Endodermal cell (in vitro differentiated cells): ENCODE measurements at places on chromosomes 1 and 21.

- H3K36me3 ChIP-seq = no peaks in the 10 kb centered on the region
- H3K27ac ChIP-seq = no peak overlapping the region
- H3K4me3 ChIP-seq = no peak overlapping the region
- no peak for DNase-seq
- no peaks in the 10 kb centered on the region for H3K4me1 ChIP-seq
- H3K27me3 ChIP-seq = no peaks in the 10 kb centered on the region
Observed at GRCh38 chr1:166999075-166999474, 10.0 kb downstream of the MAEL start.

- H3K27ac ChIP-seq = peak overlapping the region; percentile 26
- no peak overlapping the region for H3K4me3 ChIP-seq
- DNase-seq = no peak
- H3K36me3 ChIP-seq = no peaks in the 10 kb centered on the region
Observed at GRCh38 chr1:218480137-218480536, 135.0 kb downstream of the TGFB2 start.

DNA sequence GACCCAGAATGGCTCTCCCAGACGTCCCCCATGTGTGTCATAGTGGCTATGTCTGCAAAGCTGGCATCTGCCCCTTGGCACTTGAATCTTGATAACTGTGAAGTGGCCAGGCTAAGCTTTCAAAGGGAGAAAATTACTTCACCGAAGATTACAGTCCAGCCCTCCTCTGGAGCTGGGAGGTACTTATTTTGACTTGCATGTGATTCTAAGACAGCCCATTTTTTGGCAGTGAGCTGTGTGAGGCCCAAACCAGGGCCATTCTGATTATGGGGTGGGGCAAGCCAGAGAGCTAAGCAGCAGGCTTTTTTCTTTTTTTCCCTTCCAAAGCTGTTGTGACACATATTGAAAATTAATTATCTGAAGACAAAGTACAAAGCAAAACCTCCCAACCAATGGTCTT, 42.1 kb upstream of the C8B start:
- no peak overlapping the region for H3K4me3 ChIP-seq
- H3K27ac ChIP-seq = no peak overlapping the region
- no peaks in the 10 kb centered on the region for H3K36me3 ChIP-seq
- H3K4me1 ChIP-seq = peaks cover 8% of the 10 kb centered on the region
- no peak for DNase-seq
- H3K27me3 ChIP-seq = peaks cover 34% of the 10 kb centered on the region

DNA sequence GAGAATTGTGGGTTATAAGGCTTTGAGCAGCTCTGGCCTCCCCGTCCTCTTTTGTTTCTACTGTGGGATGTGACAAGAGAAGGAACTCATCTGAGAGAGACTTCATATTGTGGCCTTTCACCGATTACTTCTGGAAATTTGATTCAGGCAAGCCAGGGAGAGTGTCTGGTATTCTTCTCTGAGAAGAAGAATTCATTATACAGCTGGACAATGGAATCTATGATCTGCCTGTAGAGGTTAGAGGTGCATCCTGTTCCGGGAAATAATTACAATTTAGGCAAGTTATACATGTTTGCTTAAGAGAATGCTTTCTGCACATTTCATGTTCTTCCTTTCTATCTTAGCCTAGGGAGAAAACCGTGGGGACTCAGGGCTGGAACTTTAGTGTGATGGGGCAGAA, 12.8 kb upstream of the RNU1-2 start:
- DNase-seq = no peak
- H3K27me3 ChIP-seq = no peaks in the 10 kb centered on the region
- H3K36me3 ChIP-seq = no peaks in the 10 kb centered on the region
- peak overlapping the region; percentile 16 for H3K27ac ChIP-seq

DNA sequence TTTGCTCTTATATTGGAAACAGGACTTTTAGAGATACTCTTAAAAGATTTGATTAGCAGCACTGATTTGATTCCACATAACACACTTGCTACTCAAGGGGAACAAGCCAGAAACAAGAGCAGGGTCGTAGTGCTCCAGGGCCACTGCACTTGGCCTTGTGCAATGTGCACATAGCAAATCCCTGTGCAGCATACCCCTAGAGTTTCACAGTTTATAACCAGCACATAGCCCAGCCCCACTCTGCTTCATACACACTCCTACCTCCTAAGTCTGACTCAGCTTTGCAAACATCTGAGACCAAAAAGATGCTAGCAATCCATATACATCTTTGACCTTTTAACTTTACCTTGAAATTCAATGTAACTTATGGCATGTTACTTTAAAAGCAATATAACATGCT, 157.6 kb downstream of the VAV3 start:
- no peak overlapping the region for H3K27ac ChIP-seq
- H3K36me3 ChIP-seq = no peaks in the 10 kb centered on the region
- no peak overlapping the region for H3K4me3 ChIP-seq
- H3K4me1 ChIP-seq = no peaks in the 10 kb centered on the region
- no peak for DNase-seq
- no peaks in the 10 kb centered on the region for H3K27me3 ChIP-seq

DNA sequence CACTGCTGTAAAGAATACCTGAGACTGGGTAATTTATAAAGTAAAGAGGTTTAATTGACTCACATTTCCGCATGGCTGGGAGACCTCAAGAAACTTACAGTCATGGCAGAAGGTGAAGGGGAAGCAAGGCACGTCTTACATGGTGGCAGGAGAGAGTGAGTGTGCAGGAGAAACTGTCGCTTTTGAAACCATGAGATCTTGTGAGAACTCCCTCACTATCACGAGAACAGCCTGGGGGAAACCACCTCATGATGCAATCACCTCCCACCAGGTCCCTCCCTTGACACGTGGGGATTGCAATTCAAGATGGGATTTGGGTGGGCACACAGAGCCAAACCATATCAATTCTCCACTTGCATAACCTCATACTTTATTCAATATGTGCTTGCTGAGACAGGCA, 76.6 kb downstream of the GIPC2 start:
- no peaks in the 10 kb centered on the region for H3K4me1 ChIP-seq
- no peak for DNase-seq
- H3K36me3 ChIP-seq = no peaks in the 10 kb centered on the region
- no peaks in the 10 kb centered on the region for H3K27me3 ChIP-seq
- H3K4me3 ChIP-seq = peak overlapping the region; percentile 3

DNA sequence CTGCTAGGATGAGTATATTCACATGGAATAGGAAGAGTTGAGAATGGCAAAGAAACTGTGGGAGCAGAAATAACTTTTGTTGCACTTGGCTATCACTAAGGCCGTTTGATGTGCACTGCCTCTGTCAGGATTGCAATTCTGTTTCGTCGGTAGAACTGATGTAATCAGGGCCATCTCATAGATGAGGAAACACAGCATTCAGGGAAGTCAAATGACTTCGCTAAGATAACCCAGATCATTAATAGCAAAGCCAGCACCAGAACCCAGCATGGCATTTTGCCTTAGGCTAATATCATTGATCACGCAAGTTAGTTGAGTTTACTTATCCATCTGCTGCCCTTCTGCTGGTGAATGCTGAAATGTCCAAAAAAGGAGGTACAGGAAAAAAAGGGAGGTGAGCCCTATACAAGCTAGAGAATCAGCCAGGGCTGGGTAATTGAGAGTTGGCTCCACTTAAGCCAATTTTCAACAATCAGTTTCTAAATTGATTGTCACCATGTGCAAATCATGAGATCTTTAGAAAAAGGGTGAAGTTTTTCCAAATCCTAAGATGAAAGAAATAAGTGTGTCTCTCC, 7.6 kb downstream of the RASSF5 start:
- peaks cover 10% of the 10 kb centered on the region for H3K27me3 ChIP-seq
- H3K4me3 ChIP-seq = no peak overlapping the region
- H3K4me1 ChIP-seq = peaks cover 4% of the 10 kb centered on the region

GRCh38 chr1:116258668-116259419, 114.2 kb upstream of the ATP1A1 start:
- no peak overlapping the region for H3K4me3 ChIP-seq
- H3K4me1 ChIP-seq = peaks cover 35% of the 10 kb centered on the region
- no peaks in the 10 kb centered on the region for H3K36me3 ChIP-seq
- H3K27ac ChIP-seq = no peak overlapping the region
- DNase-seq = no peak

- H3K4me1 ChIP-seq = no peaks in the 10 kb centered on the region
- no peak for DNase-seq
- no peak overlapping the region for H3K4me3 ChIP-seq
- H3K27ac ChIP-seq = no peak overlapping the region
Observed at GRCh38 chr1:172917972-172918371, 132.8 kb downstream of the TNFSF18 start.

DNA sequence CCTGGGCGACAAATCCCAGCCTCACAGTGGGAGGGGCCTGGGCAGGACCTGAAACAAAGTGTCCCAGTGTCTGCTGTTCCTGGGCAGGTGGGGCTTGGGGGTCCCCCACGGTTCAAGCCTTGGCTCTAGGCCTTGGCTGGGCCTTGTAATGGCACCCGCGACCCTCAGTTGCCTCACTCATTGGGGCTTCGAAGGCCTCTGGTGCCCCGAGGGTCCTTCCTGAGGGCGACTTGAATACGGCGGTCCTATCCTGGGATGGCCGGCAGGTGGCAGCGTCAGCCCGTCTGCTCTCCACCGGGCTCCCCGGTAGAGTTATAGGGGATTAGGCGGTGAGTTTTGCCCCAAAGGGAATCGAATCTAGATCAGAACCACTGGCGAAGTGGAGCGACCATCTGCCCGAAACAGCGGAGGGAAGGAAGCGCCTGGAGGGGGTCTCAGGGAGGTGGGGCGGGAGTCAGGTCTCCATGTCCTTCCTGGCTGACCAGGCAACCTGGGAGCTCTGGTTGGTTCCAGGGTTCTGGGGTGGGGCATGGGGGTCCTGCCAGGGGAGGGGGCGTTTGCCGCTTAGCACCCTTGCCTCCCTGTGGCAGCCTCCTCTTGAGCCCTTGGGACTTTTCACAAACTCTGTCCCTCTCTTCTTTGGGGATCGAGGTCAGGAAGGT, 2.1 kb upstream of the PEX10 start:
- DNase-seq = peak; percentile 91
- H3K4me1 ChIP-seq = peaks cover 5% of the 10 kb centered on the region
- H3K36me3 ChIP-seq = peaks cover 3% of the 10 kb centered on the region
- no peak overlapping the region for H3K27ac ChIP-seq
- H3K27me3 ChIP-seq = no peaks in the 10 kb centered on the region

DNA sequence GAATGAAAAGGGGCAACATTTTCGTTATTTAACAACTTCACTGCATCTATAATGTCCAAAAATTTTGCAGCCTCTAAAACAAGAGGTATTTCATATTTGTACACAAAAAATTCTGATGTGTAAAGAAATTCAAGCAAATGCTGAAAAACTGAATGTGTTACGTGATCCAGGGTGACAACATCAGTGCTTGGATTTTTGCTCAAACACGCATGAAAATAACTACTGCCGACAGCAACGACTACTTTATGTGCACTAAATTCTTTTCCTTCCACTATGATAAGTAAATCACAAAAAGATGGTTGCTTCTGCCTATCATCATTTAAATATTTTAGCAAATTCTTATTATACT, 53.4 kb upstream of the ASPM start:
- H3K27ac ChIP-seq = no peak overlapping the region
- H3K4me1 ChIP-seq = no peaks in the 10 kb centered on the region
- no peak for DNase-seq
- H3K27me3 ChIP-seq = no peaks in the 10 kb centered on the region

GRCh38 chr1:183022202-183023145, 746 bp upstream of the LAMC1 start:
- H3K27ac ChIP-seq = peak overlapping the region; percentile 80
- no peaks in the 10 kb centered on the region for H3K36me3 ChIP-seq
- peak; percentile 92 for DNase-seq
- H3K27me3 ChIP-seq = peaks cover 20% of the 10 kb centered on the region
- H3K4me3 ChIP-seq = peak overlapping the region; percentile 89
- peaks cover 8% of the 10 kb centered on the region for H3K4me1 ChIP-seq

DNA sequence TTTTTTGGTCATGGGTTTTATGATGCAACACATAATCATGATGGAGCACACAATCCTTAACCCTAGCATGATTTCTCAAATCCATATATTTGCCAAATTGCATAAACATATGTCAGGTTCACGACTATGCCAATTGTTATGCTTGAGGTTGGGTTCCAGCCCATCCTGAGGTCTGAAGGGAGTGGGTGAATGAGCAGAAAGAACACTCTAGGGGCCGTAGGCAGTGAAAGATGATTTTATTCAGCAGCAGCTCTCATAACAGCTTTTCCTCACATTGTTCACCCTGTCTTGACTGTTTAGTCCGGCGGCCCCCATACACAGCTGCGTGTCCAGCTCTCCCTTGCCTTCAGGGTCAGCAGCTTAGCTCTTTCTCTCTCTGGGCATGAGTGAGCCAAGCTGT, 627.7 kb downstream of the PLA2G4A start:
- no peaks in the 10 kb centered on the region for H3K4me1 ChIP-seq
- no peak for DNase-seq
- no peak overlapping the region for H3K27ac ChIP-seq
- no peak overlapping the region for H3K4me3 ChIP-seq
- H3K36me3 ChIP-seq = no peaks in the 10 kb centered on the region

GRCh38 chr1:178846306-178846705, 24.6 kb downstream of the ANGPTL1 start:
- DNase-seq = no peak
- H3K27me3 ChIP-seq = no peaks in the 10 kb centered on the region
- no peaks in the 10 kb centered on the region for H3K4me1 ChIP-seq
- H3K27ac ChIP-seq = no peak overlapping the region

- DNase-seq = no peak
- H3K4me3 ChIP-seq = no peak overlapping the region
- H3K36me3 ChIP-seq = no peaks in the 10 kb centered on the region
- no peaks in the 10 kb centered on the region for H3K27me3 ChIP-seq
- no peaks in the 10 kb centered on the region for H3K4me1 ChIP-seq
- H3K27ac ChIP-seq = no peak overlapping the region
Observed at GRCh38 chr1:199042193-199042592, 403.4 kb downstream of the PTPRC start.

DNA sequence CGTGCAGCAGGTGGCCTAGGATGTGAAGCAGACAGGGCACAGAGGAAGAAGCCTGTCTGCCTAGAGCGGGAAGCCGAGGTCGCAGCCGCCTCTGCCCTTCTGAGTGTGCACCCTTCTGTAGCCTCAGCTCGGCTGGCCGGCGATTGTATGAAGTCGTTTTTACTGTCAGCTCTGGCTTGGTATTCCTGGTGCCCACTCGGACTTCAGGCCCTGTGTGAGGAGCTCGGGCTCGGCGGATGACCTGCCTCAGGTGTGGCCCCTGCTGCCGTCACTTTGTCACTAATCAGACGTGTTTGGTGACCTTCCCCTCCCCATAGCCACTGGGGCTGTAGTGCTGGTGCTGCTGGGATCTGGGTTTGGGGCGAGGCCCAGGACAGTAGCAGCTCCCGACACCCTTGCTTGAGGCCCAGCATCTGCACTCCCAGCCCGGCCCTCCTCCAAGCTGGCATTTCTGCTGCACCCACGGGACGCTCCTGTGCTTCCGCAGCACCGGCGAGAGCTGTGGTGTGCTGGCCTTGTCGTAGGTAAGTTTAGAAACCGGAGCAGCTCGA, 18.1 kb downstream of the SLX9 start:
- DNase-seq = no peak
- H3K27me3 ChIP-seq = no peaks in the 10 kb centered on the region
- peak overlapping the region; percentile 85 for H3K27ac ChIP-seq
- H3K4me3 ChIP-seq = no peak overlapping the region

DNA sequence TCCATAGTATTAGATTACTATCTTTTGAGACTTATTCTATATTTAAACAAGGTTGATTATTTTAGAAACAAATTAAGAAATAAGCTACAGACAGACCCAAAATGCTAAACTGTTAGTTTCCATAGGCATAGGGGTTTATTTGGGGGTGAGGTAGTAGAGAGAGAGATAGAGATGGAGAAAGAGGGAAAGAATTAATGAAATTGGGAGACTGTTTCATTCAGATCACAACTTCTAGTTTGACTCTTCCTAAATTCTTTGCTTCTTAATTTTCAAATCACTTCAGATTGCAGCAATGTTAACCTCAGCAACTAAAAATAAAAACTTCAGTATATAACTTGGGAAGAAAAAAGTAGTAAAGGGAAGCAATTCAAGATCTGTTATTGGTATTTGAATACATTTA, 3.4 kb downstream of the JUN start:
- no peaks in the 10 kb centered on the region for H3K36me3 ChIP-seq
- peak overlapping the region; percentile 90 for H3K4me3 ChIP-seq
- no peak overlapping the region for H3K27ac ChIP-seq
- no peak for DNase-seq
- H3K27me3 ChIP-seq = no peaks in the 10 kb centered on the region
